ENCODE measurements at places on chromosomes 12 and 14.

- DNase-seq: peak; percentile 58
Observed at GRCh38 chr14:71119075-71119474, 211.8 kb downstream of the PCNX1 start.

- DNase-seq: no peak
Observed at GRCh38 chr14:74347097-74347794, 1.0 kb upstream of the VRTN start.

DNA sequence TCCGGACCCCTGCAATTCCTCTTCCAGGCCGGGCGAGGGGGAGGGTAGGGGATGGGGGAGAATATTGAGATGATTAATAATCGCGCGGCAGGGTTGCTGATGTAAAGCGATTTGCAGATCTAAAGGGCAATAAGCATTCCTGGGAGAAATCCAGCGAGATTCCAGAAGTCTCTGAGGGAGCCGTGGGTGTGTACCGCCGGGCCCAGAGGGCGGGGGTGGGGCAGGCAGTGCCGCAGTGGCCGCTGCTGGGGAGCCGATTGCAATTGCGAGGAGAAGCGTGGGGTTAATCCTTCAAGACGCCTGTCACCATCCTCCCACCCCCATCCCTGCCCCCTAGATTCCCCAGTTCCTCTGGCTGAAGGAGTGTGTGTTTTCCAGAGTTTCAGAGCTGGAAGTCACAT lies 16.4 kb downstream of the FOS start:
- peak; percentile 93 for DNase-seq

DNA sequence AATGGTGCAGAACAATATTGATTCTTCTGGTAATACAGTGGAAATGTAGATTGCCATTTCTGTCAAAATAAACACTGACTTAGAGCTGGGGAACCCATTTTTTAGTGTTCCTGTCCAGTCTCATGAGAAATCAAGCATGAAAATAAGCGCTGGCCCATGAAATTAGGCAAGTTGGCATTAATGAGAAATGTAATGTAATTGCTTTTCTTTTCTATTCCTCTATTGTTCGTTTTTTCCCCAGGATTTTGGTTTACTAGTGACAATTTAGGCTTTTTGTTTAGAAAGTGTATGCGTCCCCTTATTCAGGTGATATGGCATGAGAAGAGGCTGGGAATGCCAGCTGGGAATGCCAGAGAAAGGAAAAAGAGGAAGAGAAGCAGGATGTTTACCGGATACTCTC lies 64.4 kb upstream of the KICS2 start:
- DNase-seq: no peak

DNA sequence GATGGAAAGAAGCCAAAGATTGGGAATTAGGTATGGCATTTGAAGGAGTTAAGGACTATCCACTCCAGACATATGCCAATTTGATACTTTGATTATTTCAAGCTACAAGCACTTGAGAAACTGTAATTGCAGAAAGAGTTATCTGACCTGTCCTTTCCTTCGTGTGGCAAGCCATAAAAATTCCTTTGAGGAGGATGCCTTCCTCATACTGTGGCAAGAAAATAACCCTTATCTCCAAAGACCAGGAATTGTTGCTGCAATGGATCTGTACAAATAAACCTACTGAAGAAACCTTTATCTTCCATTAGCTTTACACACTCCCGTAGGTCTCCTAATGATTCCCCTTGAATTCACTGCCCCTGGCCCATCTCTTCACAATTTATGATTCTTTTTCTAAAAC lies 165.1 kb upstream of the AMIGO2 start:
- no peak for DNase-seq

GRCh38 chr12:1103632-1104031 lies 112.6 kb downstream of the ERC1 start:
- peak; percentile 20 for DNase-seq

- no peak for DNase-seq
Observed at GRCh38 chr12:113923251-113923650, 42.9 kb downstream of the RBM19 start.

- no peak for DNase-seq
Observed at GRCh38 chr12:85060916-85061315, 24.8 kb downstream of the LRRIQ1 start.

- peak; percentile 38 for DNase-seq
Observed at GRCh38 chr12:28869197-28869596, 279.9 kb upstream of the FAR2 start.

GRCh38 chr12:1970331-1970900 lies 33.8 kb downstream of the DCP1B start:
- DNase-seq: peak; percentile 35

GRCh38 chr12:110705309-110705708 lies 16.4 kb upstream of the HVCN1 start:
- no peak for DNase-seq

- DNase-seq: peak; percentile 63
Observed at GRCh38 chr14:50061664-50062437, 54.5 kb downstream of the VCPKMT start.

DNA sequence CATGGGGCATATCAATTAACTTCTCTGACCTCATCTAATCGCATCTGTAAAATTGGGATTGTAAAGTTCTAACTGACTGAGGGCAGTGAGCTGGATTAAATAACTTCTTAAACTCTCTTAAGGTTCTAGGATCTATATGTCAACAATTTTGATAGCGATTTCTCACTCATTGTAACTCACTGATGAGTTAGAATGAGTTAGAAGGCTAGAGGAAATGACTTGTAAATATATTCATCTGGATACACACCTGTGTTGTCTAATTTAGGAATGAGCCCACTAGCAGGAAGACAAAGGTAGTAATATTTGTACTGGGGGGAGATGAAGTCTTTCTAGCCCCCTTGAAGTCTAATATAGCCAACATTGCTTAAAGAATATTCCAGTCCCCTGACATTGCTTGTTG lies 46.3 kb upstream of the CERS5 start:
- DNase-seq: no peak

DNA sequence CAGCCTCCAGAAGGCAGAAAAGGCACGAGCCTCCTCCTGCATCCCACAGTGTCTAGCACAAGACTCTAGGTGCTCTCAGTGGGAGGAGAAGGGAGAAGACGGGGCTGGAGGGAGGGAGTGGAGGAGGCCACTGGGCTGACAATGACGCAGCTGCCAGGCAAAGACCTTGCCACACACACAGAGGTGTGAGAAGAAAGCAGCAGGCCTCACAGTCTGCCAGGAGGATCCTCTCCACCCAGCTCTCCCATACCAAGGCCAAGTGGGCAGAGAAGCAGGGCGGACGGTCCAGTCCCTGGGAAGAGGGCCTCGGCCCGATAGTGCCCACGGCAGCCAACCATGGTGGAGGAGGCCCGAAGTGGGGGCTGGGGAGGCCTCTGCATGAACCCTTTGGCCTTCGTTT lies 78.9 kb downstream of the NCOR2 start:
- no peak for DNase-seq

GRCh38 chr14:86321151-86321550 lies 791.2 kb downstream of the FLRT2 start:
- DNase-seq: peak; percentile 10

DNA sequence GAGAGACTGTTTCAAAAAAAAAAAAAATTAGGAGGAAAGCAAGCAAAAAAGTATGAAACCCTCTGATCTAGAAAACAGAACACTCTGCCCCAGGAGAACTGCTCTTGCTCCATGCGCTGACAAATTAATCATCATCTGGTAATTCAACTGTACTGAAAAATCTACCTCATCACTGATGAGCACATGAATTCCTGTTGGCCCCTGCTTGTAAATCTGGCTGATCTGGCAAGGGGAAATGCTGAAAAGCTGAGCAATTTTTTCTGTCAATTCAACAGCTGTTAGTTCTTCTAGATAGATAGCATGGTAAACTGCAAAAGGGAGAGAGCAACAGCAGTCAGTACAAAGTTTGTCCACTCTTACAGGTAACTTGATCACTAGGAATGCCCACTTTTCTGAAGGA lies 15.2 kb upstream of the CSRNP2 start:
- no peak for DNase-seq

DNA sequence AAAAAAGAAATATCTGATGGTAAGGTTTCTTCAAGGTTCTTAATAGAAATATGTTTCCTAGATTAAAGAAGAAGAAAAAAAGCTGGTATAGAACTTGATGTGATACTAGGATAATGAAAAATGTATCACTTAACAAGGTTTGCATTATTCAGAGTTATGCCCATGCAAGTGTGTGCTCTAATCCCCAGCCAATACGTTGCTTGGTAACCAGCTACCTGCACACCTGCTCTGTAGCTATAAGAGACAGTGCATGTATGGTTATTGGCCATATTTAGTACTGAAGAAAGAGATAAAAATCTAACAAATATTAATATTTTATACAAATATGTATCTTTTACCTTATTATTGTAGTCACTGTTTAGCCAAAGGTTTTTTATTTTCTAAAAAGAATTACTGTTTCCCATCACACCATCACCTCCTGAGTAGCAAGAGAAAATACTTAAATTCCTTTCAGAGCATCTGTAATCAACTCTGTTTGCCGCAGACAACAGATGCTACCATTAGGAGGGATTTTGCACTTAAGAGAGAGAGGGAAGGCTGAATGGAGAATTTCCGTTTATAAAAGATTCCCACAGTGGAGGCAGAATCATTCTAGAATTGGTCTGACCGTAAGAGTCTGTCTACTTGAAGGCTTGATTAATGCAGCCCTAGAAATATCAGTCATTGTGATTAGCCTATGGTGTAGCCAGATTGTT lies 115.6 kb downstream of the NEDD1 start:
- no peak for DNase-seq

- DNase-seq: peak; percentile 84
Observed at GRCh38 chr12:14836336-14837210, 6.8 kb downstream of the ART4 start.

DNA sequence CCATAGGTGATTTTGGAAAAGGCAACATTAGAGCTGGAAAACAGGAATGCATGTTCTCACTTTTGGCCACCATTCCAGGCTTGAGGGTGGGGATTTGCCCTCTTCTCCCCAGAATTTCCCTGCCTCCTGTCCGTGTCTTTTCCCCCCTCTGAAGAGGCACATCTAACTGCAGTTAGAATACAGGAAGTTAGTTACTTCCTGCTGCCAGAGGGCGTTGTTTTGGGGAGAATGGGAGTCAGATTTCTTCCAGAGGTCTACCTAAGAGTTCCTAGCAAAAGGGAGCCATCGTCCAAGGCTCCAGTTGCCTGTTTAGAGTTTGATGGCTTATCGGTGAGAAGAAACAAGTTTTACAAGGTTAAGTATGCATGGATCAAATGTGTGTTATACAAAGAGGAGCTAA lies 112.8 kb upstream of the IGF1 start:
- DNase-seq: no peak

DNA sequence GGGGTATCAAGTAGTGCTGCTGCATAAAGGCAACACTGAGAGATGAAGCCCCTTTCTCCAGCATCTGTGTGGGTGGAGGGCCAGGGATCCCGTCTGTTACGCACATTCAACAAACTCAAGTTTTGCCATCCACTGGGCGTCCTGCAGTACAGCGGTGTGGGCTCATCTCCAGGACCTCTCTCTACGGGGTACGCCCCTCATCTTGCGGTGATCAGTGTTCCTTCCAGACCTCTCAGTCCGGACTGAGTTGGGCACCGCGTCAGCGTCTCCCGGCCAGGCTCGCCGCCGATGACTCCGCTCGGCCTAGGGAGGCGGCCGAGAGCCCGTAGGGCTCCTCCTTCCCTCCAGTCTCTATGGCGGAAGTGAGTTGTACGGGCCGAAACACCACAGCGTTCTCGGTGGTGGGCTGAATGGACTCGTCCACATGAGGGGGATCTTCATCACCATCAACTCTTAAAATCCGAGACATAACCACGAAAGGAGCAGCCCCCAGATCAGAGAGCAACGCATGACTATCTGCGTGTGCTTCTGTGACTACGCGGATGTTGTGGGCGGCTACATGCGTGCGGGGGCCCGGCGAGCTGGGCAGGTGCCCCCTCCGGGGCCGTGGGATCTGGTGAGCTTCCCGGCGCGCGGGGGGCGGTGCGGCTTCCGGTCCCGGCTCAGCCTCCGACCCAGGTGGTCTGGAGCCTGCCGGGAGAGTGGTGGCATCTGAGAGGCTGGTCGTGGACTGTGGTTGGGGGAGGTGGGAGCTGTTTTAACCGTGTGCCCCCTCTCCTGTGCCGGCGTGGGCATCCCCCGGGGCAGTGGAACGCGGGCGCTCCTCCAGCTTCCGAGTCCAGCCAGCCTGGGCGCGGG lies at the start of gene ATG101:
Gene ATG101, plus strand, starts transcription at position 652 of the 858 bp plus-strand sequence. CDS start 3,673 bp downstream, outside the sequence.
- peak; percentile 97 for DNase-seq

GRCh38 chr12:77609016-77609415 lies 221.7 kb upstream of the NAV3 start:
- DNase-seq: peak; percentile 14

DNA sequence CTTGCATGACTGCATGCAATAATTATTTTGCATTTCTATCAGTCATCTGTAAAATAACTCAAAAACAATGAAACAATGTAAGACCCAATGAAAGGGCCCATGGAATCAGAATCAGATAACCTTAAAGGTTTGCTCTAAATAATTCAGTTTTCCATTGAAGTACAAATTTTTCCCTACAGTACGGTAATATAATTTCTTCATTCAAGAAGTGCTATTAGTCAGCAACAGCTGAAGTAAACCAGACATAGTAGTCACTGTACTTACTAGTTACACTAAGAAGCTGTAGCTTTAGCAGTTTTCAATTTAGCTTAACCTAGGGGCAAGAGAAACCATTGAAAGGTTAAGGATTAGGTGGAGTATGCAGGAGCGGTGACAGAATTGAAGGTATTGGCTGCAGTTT lies 43.5 kb downstream of the BCAT1 start:
- DNase-seq: peak; percentile 40

GRCh38 chr14:101972126-101972866 lies 7.9 kb downstream of the DYNC1H1 start:
- DNase-seq: peak; percentile 100

- no peak for DNase-seq
Observed at GRCh38 chr14:55125403-55125802, 3.6 kb upstream of the LGALS3 start.

GRCh38 chr12:104699489-104700190 lies 242.9 kb downstream of the CHST11 start:
- no peak for DNase-seq

DNA sequence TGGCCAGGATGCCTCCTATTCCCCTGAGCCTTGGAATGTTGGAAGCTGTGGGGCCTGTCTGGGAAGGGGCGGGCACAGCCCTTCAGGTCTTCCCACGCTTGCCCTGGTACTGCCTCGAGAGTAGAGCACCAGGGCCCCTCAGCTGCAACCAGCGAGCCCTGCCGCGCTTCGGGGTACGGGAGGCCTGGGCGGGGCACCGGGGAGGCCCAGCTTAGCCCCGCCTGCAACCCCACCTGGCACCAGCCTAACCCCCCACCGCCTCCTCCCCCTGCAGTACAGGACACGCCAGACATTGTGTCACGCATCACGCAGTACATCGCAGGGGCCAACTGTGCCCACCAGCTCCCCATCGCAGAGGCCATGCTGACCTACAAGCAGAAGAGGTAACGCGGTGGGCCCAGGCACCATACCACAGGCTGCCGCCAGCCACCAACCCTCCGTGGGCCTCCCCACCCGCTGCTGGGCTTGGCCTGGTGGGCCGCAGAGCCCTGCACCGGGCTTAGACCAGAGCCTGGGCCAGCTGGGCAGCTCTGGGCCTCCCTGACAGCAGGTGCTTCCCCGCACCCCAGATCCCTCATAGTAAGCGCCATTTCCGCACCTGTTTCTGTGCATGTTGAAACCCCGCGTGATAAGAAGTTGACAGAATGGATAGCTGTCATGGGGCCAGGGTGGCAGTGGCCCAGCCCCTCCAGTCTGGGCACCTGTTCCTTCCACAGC lies 13.6 kb upstream of the TEX22 start:
- DNase-seq: no peak

GRCh38 chr12:124478416-124478815 lies 89.0 kb downstream of the NCOR2 start:
- no peak for DNase-seq
